AG10803 (cell line): ENCODE measurements at places on chromosomes 16 and 17.

DNA sequence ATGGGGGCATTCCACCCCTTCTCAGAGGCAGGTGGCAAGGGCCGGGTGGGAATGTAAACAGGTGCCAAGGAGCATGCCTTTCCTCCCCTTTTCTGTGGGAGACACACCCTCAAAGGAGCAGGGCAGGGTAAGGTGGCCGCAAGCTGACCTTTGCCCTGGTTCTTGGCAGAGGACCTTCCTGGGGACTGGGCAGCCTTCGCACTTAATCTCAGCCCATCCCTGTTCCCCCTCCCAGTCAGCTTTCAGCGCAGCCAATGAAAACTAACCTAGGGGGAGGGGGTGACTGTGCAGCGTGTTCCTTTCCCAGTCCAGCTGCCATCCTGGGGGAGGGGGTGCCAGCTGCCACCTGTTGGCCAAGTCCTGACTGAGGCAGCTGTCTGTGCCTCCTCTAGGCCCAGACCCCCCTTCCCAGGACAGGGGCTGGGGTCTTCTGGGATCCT lies 2.8 kb downstream of the TRAF4 start:
- DNase-seq, result no peak

GRCh38 chr16:5891296-5891695 lies 793.7 kb upstream of the EEF2KMT start:
- DNase-seq, result no peak

DNA sequence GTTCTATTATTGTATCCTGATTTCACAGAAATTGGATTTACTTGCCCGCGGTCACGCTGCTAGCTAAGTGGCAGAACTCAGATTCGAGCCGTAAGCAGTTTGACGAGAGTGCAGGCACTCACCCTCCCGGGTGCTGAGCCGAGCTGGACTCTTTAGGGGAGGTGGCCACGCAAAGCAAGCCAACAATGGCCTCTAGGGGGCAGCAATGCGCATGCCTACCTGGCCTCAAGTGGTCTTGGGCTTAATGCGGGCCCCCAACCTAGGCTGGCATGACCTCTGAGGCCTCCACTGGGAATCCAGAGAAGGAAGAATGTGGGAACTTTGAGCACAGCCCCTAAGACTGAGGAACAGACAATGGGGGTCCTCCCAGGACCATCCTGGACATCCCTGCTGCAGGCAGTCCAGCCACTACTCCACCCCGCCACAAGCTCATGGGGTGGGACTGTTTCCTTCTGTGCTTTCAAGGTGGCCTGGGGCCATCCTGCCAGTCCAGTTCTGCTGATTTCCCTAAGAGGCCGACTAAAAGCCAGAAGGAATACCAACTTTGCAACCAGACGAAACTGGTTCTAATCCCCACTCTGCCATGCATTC lies 276.5 kb downstream of the XYLT1 start:
- peak; percentile 33 for DNase-seq

DNA sequence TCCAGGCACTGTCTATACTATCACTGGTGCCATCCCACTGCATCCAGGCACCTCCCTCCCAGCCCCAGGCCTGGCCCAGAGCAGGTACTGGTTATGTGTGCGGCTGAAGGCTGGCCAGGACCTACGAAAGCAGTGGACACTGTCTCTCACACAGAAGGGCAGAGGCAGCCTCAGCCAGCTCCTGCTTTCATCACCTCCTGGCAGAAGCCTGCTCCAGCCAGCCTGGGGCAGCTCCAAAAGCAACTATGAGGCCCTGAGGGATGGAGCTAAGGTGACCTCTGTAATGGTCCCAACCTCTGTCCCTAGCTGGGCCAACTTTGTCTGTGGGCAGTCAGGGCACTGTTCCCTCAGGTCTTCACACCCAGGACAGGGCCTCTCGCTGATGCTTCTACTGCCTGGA lies 18.8 kb downstream of the HSD11B2 start:
- DNase-seq, result no peak

- no peak for DNase-seq
These were observed 176.3 kb downstream of the HS3ST4 start for GRCh38 chr16:25868106-25868505.

DNA sequence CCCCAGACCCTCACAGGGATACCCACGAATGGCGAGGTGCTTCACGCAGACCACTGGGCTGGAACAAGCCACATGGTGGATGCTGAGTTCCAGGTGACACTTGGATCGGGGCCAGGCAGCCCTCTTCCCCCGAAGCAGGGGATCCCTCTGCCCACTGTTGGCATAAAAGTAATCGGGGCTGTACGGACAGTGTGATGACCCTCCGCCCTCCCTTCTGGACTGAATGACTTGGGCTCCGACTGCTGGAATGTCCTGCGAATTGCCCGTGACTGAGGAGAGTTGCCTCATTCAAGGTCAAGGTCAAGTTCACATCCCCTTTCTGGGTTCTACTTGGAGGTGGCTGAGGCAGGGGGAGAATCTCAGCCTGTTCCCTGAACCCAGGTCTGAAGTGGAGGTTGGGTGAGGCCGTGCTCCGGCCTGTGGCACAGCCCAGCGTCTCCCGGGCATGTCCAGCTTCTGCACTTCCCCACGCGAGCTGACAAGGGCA lies 28.5 kb upstream of the CREBBP start:
- DNase-seq, result no peak

GRCh38 chr17:66945147-66945835 lies 19.2 kb upstream of the CACNG4 start:
- DNase-seq, result peak; percentile 14

DNA sequence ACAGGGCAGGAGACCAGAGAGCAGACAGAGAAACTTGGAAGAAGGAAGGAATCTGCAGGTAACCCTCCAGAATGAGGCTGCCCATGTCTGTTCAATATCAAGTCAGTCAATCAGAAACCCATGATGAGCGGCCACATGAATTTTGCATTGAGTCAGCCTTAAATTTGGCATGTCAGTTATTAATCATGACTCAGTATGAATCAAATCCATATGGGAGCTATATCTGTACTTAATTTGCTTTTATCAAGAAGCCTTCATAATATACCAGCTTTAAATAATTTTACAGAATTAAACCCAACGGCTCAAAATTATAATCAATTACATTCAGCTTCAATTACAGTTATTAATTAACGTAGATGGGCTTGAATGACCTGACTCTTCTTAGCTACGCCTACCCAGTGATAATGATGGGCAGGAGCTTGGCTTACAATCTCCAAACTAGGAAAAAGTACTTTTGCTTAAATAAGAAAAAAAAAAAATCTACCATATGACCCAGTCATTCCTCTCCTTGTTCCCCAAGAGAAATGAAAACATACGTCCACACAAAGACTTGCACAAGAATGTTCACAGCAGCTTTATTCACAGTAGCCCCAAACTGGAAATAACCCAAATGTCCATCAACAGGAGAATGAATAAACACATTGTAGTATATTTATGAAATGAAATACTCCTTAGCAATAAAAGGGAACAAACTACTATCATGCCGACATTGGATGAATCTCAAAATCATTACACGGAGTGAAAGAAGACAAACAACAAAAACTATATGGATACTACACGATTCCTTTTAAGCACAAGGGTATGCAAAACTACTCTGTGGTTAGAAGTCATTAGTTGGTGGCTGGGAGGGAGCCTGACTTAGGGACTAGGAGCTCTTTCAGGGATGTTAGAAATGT lies 48.6 kb downstream of the SLC39A11 start:
- peak; percentile 84 for DNase-seq

GRCh38 chr17:79897243-79898063 lies 58.2 kb upstream of the CBX4 start:
- DNase-seq, result no peak

GRCh38 chr17:77513045-77513444 lies 372.3 kb downstream of the SEC14L1 start:
- no peak for DNase-seq

DNA sequence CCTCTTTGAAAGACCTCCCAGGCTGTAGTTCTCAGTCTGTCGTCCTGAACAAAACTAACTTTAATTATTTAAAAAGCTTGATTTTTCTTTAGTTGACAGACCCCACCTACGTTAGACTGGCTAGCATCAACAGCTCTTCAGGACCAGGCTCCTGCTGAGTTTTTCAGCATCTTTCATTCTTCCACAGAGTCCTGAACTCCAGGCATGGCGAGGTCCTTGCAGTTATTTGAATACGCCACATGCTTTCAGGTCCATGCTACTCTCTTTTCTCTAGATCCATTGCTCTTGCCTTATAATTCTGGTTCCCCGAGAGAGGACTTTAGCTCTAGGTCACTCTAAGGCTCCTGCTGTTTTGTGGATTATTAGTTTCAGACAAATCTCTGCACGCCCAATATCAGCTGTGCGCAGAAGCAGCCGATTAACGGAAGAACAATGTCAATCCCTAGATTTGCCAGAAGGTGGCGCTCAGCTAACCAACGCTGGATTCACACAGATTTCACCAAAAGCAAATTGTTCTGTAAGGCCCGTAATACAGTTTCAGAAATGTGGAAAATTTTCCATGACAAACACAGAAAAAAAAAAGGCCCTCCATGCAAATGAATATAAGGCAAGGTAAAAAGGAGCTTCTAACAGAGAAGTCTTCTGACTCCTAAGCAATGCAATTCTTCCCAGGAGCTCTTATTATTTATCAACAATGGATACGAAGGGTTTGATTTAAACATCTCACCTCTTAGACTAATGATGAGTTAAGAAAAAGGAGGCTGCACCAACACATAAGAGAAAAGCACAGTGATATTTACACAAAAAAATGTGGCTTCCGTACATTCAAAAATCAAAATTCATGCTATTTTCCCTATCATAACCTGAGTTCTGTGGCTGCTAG lies 33.5 kb upstream of the BCO1 start:
- peak; percentile 61 for DNase-seq

DNA sequence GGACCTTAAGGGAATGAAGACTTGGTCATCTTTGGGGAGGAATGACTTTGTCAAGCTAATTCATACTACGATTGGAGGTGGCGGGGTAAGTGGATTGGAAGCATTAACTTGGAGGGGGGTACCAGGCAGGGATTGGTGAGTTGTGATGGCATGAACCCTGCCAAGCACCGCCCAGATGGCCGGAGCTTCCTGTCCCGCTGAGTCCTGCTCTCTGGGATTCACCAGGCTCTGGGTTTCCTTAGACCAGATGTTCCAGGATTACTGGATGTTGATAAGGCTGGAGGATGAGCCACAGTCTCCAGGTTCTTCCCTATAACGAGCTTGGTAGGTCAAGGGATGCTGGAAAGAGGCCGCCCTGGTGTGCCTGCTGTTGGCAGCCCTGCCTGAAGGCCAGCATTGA lies 154.9 kb downstream of the SDK2 start:
- DNase-seq, result no peak

DNA sequence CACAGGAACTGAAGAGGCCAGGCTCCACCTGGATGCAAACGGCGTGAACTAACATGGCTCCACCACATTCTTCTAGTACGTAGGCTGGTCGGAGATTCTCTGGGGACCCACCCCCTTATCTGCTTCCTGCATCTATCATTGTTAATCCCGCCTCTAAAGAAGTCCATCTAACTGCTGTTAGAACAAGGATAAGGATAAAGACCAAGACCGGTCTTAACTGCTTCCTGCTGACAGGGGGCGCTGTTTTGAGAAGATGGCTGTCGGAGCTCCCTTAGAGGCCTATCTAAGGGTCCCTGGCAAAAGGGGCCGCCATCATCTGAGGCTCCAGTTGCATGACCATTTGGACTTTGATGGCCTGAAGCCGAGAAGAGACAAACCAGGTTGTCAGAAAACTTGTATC lies 25.8 kb upstream of the TNFSF12 start:
- DNase-seq, result no peak

- DNase-seq, result peak; percentile 67
These were observed 19.9 kb downstream of the RPH3AL start for GRCh38 chr17:332558-333322.

GRCh38 chr17:54906683-54907082 lies 6.0 kb downstream of the TOM1L1 start:
- no peak for DNase-seq

DNA sequence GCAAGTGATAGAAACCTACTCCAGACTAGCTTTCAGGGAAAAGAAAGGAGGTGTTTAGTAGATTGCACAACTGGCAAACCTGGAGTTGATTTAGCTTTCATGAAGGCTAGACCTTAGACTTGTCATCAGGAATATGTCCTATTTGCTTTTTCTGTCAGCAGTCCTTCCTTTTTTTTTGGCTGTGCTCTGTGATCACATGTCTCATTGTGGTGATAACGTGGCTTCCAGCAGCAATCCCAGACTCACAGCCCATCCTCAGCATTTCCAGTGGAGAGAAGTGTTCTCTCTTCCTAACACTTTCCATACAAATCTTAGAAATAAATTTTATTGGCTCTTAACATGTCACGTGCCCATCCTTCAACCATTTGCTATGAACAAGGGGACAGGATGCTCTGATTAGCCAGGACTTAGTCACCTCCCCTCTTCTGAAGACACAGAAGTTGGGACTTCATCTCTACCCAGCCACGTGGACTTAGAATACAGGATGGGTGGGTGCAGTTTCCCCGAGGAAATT lies 74.7 kb downstream of the CDH13 start:
- peak; percentile 24 for DNase-seq

GRCh38 chr17:29420128-29420527 lies 30.0 kb downstream of the TAOK1 start:
- DNase-seq, result no peak

DNA sequence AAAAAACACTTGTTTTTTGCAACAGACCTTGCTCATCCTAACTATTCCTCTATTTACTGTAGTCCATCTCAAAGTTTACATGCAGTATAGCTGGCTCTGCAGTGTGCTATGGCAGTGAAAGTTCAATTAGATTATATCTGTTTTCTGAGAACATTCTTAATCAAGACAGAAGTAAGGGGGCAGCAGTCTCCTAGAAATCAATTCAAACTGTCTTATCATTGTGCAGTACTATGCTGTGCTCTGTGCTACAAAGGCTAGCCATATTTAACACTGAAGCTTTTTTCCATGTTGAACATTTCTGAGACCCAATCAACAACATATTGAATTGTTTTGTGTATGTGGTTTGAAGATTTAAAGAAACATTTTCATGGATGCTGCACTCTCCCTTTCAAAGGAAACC lies 11.4 kb downstream of the NETO2 start:
- DNase-seq, result no peak

GRCh38 chr17:17636272-17636885 lies 44.9 kb upstream of the PEMT start:
- DNase-seq, result no peak

DNA sequence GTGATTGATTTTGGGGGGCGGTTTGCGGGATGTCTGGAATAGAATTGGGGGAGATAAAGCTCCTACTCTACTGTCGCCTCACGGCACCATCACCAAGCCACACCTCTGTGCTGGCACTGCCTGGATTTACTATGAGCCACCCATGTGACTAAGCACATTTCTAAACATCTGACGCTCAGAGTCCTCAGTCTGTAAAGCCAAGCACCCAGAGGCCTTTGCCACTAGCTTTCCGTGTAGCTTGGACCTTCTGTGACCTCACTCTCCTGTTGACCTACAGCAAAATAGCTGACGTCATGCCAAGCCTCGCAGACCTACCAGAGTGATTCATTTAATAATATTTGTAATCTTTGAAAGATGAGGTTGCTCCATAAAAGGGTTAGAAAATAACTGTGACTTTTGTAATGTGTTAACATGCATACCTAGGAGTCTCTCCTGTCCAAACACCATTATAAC lies 38.5 kb upstream of the MYOCD start:
- peak; percentile 81 for DNase-seq

GRCh38 chr16:79283578-79283977 lies 317.0 kb downstream of the MAF start:
- DNase-seq, result no peak
